NCI-H1417 treated with DMSO at 0.1 percent for 48 hours (cell line): ENCODE measurements at places on chromosomes 2 and 18.

- no peak for DNase-seq
Measured at GRCh38 chr2:159620796-159621195, 4.4 kb upstream of the BAZ2B start.

DNA sequence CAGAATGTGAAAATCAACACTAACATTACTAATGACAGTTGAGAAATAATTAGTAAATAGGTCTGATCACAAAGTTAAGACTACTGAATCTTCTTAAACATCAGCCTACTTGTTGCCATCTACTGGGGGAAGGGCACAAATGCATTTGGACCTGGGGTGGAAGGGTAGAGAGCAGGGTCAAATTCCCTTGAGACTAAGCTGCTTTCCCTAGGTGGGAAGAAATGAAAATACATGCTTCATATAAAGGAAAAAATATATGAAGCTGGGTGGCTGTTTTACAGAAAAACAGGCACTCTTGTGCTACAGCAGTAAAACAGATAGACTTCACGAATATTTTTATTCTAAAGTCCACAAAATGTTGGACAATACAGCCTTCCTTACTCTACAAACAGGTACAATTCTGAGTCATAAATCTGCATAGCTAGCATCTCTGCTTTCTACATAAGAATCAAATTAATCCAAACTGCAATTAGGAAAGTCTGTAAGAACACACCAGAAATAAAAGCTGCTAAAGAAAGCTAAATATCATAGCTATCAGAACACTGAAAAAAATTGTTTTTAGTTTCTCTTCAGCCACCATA is 10.9 kb downstream of the TRIP12 start:
- DNase-seq: no peak

- DNase-seq: no peak
Measured at GRCh38 chr2:201517094-201517493, 65.6 kb downstream of the STRADB start.

DNA sequence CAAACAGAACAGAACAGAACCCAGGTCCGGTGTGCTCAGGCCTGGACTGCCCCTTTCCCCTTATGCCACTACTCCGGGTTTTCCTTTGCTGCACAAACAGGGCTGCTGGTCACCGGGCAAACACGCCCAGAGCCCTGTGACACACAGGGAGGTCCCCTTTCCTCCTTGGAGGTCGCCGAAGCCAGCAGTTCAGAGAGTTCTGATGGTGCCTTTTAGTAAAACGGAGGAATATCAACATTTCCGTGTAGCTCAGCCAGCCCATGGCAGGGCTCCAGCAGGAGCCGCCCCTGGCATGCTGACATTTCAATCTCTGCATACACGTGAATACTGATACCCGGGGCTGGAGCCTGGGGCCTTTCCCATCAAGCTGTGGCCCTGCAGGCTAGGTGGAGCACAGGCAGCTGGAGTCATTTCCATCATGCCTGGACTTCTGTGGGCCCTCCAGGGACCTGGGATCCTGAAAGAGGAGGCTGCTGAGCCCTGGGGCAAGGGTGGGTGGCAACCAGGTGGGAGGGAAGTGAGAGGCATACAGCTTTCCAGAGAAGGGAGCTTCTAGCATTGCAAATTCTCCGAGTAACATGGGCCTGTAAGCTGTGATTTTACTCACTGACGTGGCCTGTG is 91.4 kb upstream of the PXDN start:
- DNase-seq: no peak

- no peak for DNase-seq
Measured at GRCh38 chr2:239538357-239539052, 137.7 kb upstream of the HDAC4 start.

DNA sequence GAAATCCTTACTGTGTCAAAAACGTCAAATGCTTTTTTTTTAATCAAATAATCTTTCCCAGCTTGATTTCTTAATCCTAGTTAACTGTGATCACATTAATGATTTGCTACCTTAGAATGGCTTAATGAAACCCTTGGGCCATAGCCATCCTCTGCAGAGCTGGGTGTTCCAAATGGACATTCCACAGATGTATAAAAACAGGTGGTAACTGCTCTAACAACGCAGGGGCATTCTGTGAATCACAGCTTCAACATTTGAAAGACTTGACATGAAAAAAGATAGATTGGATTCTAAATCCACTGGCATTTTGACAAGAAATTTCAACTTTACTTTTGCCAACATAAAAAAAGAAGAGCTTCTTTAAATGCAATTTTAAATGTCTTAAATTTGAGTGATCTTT is 69.8 kb upstream of the RASGRP3 start:
- DNase-seq: no peak

- DNase-seq: no peak
Measured at GRCh38 chr2:197596766-197597165, 78.6 kb downstream of the RFTN2 start.

DNA sequence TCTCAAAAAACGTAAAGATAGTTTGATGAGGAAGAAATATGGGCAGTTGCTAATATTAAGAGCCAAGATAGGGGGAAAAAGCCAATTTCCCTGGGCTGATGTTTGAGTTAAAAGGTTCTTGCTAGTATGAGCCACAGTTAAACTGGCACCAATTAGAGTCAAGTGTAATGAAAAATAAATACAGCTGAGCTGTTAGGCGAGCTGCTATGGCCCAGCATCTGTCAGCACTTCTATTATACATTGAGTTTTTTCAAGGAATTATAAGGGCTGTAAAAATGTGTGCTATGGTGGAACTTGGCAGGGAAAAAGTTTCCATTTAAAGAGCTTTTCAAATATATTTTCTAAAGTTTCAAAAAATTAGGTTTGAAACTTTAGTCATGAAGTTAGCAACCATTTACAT is 279.6 kb downstream of the CYRIA start:
- no peak for DNase-seq

DNA sequence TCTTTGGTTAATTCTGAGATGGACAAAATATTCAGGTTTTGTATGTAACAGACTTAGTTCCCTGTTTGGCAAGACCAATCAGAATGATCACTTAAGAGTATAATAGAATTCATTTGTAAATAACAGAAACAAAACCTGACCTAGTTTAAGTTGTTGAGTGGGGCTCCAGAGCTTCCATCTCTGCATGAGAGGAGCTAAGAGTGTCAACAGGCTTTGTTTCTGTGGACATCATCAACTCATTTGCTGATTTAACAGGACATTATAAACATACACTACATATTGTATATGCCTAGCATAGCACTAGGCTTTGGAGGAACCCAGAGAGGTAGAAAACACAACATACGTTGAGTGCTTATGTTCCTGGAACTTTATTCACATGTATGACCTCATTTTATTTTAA is 75.3 kb upstream of the TRIB2 start:
- DNase-seq: no peak

DNA sequence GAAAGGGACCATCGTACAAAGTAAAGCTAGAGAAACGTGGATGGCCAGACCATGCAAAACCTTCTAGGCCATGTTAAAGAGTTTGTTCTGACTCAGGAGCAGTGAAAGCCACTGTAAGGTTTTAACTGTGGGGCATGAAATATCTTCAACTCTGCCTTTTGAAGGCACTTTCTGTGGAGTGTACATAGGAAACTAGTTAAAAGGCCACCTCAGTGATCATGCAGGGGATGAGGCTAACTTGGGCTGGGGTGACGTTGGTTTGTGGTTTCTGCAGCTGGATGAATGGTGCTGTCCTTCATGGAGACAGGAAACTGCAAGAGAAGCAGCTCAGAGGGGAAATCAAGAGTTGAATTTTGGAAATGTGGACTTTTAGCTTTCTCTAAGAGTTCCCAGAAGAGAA is 190.7 kb downstream of the CDCA7 start:
- DNase-seq: no peak

GRCh38 chr2:88637464-88637863 is 10.2 kb upstream of the EIF2AK3 start:
- DNase-seq: no peak

DNA sequence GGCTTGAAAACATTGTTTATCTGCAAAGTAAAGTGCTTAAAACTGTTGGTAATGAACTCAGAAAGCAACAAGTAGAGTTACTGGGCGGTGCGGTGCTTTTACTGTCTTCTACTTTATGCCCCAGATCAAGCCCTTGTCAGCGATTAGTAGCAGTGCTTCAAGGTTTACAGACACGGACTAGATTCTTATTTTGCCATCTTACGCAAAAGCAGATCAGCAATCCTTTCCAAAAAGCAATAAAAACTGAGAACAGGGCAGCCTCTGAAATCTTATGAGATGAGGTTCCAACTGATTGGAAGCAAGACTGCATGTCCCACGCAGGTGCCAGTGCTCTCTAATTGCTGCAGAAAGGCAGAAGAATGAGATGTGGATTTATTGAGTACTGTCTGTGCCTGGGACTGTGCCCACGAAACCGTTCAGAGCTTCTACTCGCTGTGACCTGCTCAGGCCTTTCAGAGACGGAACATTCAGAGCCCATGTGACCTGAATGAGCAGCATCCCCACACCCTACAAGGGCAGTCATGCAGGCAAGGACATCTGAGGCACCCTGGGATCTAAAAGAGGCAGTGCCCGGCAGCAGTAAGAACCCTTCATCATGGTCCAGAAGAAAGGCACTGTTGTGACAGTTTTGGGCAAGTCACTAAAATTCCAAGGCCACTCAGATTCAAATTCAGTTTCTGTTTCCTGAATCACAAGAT is 15.7 kb downstream of the COL4A3 start:
- no peak for DNase-seq

DNA sequence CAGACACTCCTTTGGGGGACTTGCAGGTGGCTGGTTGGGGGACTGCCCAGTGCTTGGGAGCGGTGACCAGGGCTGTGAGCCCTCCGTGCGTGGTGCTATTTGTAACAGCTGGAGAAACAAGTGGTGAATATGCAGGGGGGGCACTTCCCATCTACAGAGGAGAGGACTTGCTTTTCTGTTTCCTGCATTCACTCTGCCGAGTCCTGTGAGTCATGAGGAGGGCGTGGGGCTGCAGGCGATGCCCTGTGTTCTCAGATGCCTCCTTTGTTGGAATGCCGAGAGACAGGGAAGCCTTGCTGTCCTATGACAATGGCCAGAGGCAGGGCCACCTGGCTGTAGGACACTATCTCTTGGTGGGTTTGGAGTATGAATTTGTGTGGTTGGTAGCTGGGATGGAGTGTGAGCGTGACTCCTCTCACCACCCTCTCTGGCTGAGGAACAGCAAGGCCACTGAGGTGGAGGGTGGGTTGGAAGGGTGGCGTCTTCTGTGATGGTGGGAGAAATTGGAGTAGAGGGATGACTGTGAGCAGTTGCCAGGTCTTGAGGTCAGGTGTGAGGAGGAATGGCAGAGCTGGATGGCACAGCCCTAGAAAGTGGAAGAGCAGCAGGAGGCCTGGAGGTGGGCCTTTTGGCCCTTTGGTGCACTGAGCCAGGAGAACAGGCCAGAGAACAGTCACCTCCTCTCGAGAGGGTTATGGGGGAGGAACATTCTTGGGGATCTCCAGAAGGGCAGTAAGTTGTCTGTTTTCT is 24.3 kb downstream of the FHOD3 start:
- no peak for DNase-seq

DNA sequence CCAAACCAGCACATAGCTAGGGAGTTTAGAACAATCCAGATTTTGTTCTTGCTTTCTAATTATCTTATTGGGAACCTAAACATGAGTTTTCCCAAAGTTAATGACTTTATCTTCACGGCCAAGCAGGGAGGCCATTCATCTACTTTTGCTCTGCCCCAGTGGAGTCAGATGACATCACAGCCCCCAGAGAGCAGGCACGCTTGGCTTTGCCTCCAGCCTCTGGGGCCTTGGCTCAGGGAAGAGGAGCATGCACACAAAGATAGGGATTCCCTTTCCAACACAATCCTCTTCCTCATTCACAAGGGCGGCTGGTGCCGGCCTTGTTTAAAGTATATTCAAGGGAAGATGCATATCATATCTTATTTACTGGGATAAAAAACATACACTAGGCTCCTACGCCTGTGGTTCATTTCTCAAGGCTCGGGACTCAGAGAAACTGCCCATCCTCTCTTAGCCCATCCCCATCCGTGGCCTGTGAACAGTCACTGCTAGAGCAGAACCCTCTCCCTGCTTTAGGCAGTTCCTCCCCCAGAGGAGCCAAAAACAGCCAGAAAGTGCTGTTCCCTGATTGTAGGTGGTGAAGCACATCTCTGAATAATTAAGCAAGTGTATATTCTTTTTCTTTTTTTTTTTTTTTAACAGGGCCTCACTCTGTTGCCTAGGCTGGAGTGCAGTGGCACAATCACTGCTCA is 21.2 kb downstream of the TGFA start:
- no peak for DNase-seq

GRCh38 chr2:55649211-55649610 is 31.8 kb upstream of the PPP4R3B start:
- DNase-seq: no peak

GRCh38 chr2:132692816-132693215 is 22.8 kb upstream of the LYPD1 start:
- DNase-seq: no peak

DNA sequence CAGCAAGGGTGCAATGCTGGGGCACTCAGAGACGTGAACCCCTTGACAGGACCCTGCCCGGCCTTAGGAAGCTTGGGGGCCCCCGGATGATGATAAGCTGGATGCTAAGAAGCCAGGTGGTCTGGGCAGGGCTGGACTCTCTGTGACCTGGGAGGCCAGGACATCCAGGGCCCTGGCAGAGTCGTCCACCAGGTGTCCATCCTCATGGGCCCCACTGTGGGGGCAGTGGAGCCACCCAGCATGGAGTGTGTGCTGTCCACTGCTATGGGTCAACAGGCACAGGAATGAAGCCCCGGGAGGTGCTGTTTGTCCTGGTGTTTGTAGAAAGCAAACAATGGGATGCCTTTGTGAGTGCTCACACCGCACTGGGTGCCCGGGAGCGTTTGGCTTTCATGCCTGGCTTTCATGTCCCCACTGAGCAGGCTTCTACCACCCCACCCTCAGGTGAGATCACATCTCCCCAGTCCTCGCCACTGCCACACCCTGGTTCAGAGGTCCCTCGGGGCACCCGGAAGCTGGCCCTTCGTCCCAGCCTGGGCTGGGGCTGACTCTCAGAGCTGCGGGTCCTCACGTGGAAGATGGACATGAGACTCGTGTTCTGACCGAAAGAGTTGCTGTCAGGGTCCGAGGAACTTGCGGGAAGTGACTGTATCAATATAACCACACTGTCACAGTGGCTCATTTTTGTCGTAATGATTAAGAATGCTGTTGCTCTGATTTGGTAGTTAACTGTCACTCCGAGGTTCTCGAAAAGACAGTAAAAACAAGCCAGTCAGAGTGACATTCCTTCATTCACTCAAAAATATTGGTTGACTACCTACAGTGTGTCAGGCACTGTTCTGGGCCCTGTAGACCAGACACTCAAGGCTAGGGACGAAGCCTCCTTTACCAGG is 53.3 kb downstream of the INHBB start:
- DNase-seq: no peak

DNA sequence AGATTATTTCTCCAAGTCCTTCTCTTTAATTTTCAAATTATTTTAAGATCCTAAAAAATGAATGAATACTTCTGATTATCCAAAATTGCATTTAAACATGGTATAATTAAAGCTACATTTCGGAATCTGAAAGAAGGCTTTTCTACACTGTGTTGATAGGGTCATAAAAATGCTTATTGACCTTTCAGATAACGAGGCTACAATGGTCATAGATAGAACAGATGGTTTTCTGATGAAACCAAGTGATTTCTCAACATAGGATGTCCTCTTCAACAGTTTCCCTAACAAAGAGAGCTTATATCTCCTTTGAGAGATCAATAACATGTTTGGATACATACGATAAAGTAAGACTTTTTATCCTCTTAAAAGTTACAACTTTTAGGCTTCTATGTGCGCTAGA is 201.1 kb downstream of the PTH2R start:
- DNase-seq: peak; percentile 20

GRCh38 chr2:73972846-73973245 is 11.9 kb upstream of the TET3 start:
- no peak for DNase-seq
